SW 1271 (cell line): ENCODE measurements at places on chromosomes 7 and 10.

- DNase-seq = no peak
Measured at GRCh38 chr10:37952043-37952755, 24.2 kb downstream of the ZNF25 start.

DNA sequence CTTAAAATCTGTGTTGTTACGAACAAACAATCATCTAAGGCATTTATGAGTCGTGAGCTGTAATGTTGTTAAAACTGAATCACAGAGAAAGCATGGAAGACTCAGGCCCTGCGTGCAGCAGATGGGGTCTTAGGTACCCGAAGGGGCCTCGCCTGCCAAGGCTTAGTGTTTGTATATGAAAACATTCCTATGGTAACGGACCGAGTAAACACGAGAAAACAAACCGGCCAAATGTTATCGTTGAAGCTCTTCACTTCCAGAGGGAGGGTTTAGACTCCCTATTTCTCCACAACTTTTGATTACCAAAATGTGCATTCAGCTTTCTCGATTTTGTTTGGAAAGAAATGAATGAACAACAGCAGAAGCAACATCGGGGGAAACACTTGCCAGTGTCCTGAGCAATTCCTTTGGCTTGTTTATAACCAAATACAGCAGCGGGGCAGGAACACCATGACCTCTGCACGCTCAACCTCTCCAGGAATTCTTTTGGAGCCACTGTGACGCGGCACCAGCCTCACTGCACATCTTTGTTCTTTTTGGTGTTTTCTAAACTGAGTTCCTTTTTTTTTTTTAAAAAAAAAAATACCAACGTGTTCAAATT, 121.6 kb upstream of the KLF6 start:
- DNase-seq = no peak

DNA sequence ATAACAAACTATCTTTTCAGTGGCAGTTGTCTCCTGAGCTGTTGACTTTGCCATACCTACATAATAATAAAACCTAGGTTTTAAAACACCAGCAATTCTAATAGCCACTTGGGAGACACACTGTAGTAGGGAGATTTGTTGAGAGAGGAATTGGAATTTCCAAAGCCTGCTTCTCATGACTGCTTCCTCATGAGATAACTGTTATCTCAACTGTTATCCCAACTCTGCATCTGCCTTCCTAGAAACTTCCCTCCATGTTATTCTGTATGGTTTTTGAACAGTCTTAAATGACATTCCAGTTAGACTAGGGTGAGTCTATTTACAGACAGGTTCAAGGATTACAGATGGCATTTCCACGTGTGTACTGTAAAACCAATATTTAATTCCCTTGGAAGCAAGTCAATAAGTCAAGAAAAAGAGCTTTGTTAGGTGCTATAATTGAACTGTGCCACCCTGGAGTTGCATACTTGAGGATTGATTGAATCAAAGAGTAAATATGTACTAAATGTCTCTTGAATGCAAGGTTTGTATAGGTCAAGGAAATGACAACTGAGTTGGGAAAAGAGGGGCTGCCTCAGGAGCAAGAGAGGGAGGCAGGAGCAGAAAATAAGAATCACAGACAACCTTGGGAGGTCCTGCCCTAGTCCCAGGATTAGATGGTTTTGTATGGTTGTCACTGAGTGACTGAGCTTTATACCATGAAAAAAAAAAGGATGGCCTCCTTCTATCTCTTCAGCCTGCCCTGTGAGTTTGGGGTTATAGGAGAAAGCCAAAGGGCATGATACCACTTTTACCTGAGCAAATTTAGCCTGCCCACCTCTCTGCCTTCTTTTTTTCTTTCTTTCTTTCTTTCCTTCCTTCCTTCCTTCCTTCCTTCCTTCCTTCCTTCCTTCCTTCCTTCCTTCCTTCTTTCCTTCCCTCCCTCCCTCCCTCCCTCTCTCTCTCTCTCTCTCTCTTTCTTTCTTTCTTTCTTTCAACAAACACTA, 9.9 kb upstream of the TM9SF3 start:
- no peak for DNase-seq

- no peak for DNase-seq
Measured at GRCh38 chr7:81030472-81030871, 111.6 kb upstream of the SEMA3C start.

GRCh38 chr7:22726345-22726906, 574 bp upstream of the IL6 start:
- DNase-seq = peak; percentile 46

- DNase-seq = peak; percentile 3
Measured at GRCh38 chr10:51422311-51423120, 276.9 kb downstream of the CSTF2T start.

DNA sequence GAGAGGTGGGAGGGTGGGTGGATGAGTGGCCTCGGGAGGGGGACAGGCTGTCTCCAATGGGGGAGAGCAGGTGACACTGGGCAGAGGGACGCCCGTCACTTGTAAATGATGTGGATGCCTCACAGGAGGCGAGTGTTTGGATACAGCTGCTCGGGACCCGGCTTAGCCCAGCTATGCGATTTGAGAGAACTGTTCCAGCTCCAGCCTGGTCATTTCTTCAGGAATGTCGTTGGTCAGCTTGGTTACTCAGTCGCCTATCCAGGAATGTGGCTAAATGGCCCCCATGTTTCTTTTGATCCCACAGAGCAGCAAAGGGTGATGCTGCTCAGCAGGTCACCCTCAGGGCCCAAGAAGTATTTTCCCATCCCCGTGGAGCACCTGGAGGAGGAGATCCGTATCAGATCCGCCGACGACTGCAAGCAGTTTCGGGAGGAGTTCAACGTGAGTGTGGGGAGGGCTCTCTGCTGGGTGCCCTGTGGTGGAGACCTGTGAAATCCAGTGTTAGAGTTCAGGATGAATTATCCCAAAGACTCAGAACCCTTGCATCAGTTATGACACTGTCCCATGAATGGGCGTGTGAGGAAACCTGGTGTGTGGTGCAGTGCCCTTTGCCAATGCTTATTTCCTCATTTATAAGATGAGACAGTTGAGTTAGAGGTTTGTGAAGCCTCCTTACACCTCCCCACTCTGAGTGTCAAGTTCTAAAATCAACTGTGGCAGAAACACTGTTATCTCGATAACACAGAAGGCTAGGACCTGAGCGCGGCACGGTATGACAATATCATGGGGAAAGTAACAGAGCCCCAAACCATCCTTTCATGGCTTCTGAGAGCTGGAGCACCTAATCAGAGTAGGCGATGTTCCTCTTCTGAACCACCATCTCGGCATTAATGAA, 76.8 kb downstream of the MKI67 start:
- DNase-seq = no peak

DNA sequence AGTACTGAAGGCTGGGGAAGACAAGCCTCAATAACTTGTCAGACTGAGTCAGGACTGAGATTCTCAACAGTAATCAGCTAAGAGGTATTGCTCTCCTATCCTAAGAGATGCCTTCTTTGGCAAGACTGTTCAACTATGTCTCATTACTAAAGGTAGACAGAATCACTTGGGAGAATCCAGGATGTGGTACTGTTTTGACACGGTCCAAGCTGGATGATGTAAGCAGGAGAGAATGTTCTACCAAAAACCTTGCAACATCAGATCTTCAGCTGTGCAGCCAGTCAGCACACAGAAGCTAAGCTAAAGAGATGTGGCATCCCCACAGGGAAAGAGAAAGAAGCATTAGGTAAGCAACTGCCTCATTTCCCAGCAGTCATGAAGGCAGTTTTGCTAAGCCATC, 391.4 kb downstream of the NRG3 start:
- no peak for DNase-seq

GRCh38 chr10:32939296-32940111, 18.5 kb downstream of the ITGB1 start:
- no peak for DNase-seq

DNA sequence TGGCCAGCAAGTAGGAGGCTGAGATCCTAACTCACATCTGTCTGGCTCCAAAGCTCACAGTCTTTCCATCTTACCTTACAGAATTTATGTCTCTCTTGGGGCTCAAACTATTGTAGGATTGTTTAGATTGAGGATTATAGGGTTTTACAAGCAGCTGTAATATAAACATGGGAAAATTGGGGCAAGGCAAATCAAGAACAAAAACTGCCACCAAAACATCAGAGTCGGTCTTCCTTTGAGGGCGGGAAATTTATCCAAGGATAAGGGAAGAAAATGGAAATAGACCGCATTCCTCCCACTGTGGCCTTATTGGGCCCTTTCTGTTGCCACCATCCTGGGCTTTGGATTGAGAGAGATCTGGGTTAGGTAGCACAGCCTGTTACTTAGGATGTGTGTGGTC, 22.5 kb downstream of the RBM20 start:
- DNase-seq = no peak

- DNase-seq = peak; percentile 5
Measured at GRCh38 chr10:122054048-122055025, 65.4 kb downstream of the TACC2 start.

- peak; percentile 22 for DNase-seq
Measured at GRCh38 chr10:12707461-12708185, 293.9 kb downstream of the CCDC3 start.

GRCh38 chr7:149814494-149814893, 23.7 kb upstream of the ZNF862 start:
- DNase-seq = no peak

GRCh38 chr7:26492816-26493215, 201.2 kb downstream of the SNX10 start:
- DNase-seq = no peak

GRCh38 chr10:79138449-79139123, 69.8 kb downstream of the ZMIZ1 start:
- no peak for DNase-seq

GRCh38 chr10:49242604-49243003, 54.4 kb upstream of the TMEM273 start:
- DNase-seq = no peak
